Stimulated activated CD8-positive, alpha-beta memory T cell treated with anti-CD3 and anti-CD28 coated beads, Interleukin-4, amount 100 ng/mL, for 1 hour (primary cell): ENCODE measurements at places on chromosomes 7 and 10.

GRCh38 chr10:132580143-132580542, 42.6 kb downstream of the INPP5A start:
- DNase-seq = no peak

GRCh38 chr10:124541076-124541903, 79.7 kb downstream of the LHPP start:
- DNase-seq = no peak

DNA sequence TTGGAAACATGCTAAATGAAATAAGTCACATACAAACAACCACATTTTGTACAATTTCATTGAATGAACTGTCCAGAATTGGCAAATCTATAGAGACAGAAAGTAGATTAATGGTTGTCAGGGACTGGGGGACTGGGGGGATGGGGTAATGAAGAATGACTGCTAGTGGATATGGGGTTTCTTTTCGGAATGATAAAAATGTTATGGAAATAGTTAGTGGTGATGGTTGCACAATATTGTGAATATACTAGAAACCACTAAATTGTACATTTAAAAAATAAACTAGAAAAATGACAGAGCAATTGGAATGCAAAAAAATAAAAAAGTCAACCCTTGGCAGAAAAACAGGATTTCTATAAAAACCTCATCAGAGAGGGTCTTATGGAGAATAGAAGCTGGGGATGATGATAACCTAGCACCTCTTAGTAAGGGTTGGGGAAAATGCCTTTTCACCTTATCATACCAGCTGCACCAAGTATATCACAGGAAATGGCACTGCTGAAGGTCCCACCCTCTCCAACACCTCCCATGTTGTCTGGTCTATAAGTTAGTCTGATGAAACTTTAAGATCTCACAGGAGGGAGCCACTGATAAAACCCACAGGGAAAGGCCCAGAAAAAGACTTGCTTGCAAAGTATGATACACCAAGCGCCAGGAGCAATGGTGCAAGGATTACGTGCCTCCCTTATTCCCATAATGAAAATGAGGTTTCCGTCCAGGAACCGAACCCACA, 23.1 kb upstream of the JAZF1 start:
- no peak for DNase-seq

DNA sequence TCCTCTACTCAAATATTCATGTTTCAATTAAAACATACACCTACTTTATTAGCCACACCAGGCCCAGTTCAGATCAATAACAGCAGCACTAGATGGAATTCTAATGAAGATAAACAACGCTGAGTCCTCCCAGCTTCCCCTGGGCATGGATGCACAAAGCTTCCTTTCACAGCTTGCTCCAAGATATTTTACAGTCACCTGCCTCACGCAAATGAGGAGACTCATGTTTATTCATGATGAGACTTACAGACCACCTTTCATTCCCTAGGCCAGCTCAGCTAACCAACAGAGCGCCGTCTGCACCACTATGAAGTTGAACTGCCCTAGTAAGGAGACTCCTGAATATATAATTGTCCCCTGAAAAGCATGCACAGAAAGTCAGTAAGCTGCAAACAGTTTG, 283.0 kb upstream of the AOAH start:
- no peak for DNase-seq

GRCh38 chr10:119253433-119254174, 46.2 kb downstream of the GRK5 start:
- DNase-seq = no peak

DNA sequence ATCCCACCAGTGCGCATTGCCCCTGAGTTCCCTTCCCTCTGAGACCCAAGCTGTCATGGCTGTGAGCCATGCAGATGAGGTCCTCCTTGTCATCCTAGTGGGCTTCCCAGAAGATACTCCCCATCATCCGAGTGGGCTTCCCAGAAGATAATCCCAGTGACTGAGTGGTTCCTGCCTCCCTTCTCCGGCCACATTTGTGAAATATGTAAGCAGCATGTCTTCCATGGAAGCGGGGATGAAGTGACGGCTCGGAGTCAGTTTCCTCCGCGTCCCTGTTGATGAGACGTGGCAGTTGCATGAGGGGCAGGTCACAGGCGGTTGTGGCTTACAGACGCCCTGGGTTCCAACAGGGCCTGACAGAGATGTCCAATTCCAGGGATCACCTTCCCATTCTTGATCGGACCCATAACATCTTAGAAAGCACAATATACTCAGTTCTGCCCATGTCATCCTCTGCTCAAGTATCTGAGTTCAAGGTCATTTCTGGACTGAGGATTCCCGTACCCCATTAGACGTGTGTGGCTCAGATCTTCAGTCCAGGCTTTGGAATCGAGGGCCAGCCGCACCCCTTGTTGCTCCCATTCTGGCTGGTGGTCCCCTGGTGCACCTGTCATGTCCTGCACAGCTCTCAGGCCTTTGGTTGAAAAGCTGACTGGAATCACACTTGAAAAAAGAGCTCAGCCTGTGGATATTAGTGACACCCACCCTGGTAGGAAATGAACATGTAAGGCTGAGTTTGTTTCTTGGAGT, 166.9 kb downstream of the PTPRN2 start:
- DNase-seq = no peak

DNA sequence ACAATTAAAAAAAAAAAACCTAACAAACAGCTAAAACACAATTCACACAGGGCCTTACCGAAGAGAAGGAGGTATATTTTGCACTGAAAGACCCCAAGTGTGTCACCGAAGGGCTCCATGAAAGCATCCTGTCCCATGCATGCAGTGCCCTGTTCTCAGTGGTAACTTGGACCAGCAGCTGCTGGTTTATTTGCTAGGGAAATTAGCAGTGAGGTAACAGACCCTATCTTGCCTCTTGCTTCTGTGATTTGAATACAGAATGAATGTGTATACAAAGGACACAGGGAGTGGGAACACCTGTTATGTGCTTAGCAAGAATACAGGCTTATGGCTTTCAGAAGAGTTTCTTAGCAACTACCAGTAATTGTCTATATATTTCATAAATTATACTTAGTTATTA, at the start of gene HEPACAM2:
HEPACAM2 (minus strand) TSS at position 160 of the 400 bp plus-strand sequence.
- no peak for DNase-seq

DNA sequence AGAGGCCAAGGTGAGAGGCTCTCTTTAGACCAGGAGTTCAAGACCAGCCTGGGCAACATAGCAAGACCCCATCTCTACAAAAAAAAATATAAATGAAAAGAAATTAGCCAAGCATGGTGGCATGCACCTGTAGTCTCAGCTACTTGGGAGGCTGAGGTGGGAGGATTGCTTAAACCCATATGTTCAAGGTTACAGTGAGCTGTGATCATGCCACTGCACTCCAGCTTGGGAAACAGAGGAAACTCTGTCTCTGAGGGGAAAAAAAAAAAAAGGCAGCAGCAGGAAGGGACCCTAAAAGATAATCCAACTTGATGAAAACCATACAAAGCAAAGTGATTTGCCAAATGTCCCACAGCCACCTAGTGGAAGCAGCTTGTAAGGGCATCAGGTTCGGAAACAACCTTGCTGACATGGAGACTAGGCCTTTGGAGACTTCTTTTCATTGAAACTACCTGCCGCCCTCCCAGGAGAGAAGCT, 15.6 kb upstream of the PBLD start:
- DNase-seq = peak; percentile 9

GRCh38 chr7:5360971-5361370, 62.7 kb downstream of the TNRC18 start:
- no peak for DNase-seq

DNA sequence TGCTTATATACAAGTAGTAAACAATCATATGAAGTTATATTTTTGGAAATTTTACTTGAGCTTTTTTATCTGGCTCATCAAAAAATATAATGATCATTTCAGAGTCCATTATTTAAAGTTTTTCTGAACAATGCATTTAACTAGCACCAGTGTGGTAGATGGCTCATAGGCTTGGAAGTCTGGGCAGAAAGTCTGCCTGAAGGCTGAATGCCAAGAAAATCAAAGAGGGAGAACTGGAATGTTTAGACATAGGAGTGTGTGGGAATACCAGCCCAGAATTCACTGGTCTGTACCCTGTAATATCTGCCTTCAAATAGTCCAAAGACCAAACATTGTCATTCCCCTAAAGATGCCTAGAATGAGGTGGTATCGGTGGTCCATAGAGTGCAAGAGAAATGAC, 40.3 kb upstream of the ANK3 start:
- DNase-seq = no peak

DNA sequence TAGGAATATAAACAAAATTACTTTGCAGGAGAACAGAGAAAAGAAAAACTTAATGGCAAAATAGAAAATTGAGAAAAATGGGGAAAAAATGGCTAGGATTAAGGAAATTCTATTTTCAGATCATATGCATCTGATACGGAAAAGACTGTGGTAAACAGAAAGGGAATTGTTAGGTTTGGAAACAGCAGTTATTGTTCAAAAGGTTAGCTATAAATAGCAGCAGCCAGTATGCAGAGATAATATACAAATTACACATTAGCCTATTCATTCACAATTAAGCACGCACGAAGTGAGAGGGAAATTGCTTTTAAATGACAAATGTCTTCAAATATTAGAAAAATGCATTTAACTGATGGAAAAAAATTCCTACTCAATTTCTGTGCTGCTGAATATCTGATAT, 224.1 kb upstream of the FAM3C start:
- no peak for DNase-seq

GRCh38 chr7:22884911-22885788, 62.5 kb upstream of the TOMM7 start:
- no peak for DNase-seq

DNA sequence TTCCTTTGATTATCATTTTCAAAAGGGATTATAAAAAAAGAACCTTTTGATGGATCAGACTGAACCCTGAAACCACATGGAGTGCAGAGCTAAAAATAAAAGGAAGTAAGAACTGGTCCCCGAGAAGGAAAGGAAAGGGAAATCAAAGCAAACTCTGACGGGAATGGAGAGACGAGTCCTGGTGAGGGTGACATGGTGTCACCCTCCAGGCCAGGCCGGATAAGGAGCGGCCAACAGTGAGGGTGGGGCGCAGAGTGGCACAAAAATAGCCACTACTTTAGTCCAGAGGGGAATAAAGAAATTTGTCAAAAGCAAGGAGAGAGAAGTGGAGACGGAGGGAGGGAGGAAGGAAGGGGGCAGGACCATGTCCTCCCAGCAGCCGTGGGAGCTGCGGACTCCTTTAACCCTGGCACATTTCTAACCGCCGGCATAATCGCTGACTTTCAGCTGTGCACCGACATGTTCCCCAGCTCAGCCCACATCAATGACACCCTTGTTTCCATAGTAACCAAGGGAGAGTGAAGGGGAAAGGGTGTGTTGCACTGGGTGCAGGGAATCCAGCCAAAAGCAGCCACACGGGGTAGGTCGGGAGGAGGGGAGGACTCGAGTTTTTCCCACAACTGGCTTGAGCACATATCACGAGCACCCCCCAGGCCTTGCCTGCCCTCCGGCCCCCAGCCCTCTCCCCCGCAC, 29.7 kb downstream of the TRIM8 start:
- DNase-seq = peak; percentile 35

DNA sequence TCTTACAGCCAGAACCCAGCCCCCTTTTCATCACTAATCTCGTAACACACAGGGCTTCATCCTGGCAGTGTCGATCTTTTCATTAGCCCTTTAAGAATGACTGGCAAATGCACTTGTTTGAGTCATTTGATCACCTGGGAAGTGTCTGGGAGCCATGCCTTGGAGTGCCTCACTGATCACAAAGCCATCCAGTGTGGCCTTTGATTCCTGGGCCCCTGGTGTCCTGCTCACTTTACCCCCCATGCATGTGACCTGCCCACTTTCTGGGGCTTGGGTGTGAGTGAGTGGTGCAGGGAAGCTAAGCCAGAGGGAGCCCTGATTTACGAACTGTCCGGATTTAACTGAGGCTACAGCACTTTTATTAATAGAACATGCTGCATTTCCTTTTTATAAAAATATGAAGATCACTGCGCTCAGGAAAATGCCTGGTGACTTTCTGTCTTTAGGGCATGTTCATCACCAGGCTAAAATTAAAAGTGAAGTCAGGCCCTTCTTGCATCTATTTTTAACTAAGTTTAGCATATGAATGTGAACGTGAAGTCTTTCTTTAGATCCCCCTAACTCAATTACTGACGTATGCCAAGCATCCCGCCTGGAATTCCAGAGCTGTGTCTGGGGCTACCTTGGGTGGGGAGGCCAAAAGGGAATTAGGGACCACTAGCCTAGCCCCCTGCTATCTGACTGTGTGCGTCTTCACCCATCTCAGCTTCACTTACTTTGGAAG, 23.6 kb downstream of the RBM20 start:
- DNase-seq = no peak

GRCh38 chr7:31874631-31875386, 187.8 kb downstream of the PPP1R17 start:
- no peak for DNase-seq

- no peak for DNase-seq
These were observed 1270.2 kb upstream of the SORCS1 start for GRCh38 chr10:108434559-108435252.

GRCh38 chr10:3654496-3654895, 130.5 kb downstream of the KLF6 start:
- no peak for DNase-seq
